Activated T-cell treated with anti-CD3 and anti-CD28 coated beads, Interleukin-2, amount 50 U/mL, for 24 hours (primary cell): ENCODE measurements at places on chromosomes 7 and 10.

- DNase-seq: no peak
Observed at GRCh38 chr10:11927746-11928145, 104.6 kb downstream of the PROSER2 start.

- DNase-seq: no peak
Observed at GRCh38 chr10:92696606-92697383, 7.0 kb downstream of the HHEX start.

DNA sequence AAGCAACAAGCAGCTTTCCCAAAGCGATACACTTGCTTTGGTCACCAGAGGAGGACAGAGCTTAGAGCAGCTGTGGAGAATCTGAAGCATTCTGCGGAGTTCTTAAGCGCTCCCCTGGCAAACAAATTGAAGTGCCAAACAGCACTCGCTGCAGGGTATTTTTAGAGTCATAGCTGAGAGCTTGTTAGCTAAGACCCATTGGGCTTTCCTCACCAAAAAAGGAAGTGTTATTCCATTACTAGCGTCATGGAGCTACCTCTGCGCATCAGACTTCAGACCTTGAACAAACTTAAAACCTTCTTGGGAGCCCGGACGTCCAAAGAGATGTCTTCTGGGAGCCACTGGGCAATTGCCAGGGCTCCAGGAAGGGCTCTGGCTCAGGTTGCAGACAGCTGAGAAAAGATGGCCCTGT is 23.2 kb upstream of the BMPR1A start:
- DNase-seq: no peak

DNA sequence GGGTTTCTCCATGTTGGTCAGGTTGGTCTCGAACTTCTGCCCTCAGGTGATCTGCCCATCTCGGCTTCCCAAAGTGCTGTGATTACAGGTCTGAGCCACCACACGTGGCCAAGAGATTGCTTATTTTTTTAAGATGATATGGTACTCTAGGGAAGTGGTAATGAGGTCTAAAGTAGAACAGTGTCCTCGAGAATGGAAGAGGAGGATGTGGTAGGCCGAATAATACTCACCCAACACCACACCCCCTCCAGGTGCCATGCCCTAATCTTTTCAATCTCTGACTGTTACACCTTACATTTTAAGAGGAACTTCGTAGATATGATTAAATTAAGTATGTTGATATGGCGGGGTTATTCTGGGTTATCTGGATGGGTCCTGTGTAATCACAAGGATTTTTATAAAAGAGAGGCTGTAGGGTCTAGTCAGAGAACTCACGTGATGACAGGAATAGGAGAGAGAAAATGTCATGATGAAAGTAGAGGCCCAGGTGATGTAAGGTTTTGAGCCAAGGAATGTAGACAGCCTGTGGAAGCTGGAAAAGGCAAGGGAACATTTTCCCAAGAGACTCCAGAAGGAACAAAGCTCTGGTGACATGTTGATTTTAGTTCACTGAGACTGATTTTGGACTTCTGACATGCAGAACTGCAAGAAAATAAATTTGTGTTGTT is 29.5 kb downstream of the CDK13 start:
- DNase-seq: no peak

DNA sequence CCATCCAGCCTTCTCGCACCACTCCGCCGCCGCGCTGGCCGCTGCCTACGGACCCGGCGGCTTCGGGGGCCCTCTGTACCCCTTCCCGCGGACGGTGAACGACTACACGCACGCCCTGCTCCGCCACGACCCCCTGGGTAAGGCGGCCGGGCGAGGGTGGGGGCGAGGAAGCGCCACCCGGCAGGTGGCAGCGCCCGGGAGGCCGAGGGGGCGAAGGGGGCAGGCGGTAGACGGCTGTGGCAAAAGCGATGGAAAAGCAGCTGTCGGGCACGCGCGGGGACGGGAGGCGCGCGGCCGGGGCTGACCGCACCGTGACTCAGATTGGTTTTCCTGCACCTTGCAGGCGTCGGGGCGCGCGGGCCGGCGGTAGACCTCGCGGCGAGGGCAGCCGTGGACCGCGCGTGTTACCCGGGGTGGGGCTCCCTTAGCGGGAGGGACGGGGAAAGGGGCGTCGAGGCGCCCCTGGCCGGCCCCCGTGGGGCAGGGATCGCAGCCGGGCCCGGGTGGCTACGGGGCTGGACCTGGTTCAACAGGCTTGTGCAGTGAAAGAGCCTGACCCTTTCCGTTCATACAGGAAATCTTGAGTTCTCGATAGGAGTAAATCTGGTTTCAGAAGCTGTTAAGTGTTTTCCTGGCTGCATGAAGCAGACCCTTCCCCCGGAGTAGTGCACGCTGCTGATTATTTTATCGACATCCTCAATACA is 608 bp downstream of the HHEX start:
- peak; percentile 76 for DNase-seq
